ENCODE measurements at places on chromosomes 7 and 10. TPM values are rescaled to one million over a fixed set of nuclear protein-coding genes. Genes with fewer than 3 reads are reported as not detected.
A peak's percentile ranks its signal among the peaks of the same experiment; 100 is the strongest.

- peak; percentile 27 for DNase-seq
Observed at GRCh38 chr7:38932509-38933168, 23.6 kb upstream of the VPS41 start.

DNA sequence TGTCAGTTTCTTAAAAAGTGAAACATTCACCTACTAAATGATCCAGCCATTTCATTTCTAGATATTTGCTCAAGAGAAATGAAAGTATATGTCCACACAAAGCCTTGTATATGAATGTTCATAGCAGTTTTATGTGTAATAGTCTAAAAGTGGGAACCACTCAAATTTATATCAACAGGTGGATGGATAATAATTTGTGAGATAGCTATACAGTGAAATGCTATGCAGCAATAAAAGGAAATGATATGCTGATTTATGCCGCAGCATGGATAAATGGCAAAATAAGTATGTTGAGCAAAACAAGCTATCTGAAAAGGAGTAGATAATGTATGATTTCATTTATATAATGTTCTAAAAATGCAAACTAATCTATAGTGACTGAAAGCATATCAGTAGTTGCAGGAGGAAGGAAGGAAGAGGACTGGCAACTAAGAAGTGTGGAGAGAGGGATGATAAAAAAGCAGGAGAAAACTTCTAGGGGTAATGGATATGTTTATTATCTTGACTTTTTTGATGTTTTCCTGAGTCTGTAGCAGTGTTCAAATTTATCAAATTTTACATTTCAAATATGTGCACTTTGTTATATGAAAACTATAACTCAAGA, 80.6 kb downstream of the ABCB5 start:
- DNase-seq: no peak

DNA sequence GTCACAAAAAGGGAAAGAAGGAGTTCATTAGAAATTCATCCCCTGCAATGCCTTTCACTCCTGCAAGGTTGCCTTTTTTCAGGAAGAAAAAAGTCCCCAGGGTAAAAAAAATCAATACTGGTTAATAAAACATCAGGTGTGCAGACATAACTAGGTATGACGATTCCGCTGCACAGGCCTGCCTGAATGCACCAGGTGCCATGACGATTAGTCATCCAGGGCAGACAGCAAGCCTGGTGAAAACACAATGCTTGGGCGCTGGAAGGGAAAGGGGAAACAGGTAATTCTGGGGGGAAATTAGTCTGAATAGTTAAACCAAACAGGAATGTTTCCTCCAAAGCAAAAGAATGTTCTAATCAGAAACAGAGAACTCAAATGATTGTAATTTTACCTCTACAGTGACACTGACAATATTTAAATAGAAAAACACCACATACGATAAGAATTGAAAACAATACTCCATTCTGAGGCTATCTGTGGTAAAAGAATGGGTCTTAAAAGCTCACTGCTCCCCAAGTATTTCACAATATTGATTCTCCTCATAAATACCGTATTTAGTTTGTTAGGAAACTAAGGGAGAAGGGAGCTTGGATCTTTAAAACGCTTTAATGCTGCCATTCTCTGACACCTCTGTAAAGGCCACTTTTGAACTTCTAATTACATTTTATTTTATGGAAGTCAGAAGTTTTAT, 45.2 kb downstream of the VPS41 start:
- peak; percentile 54 for DNase-seq

Gene WASL
- 60.7 TPM for polyA plus RNA-seq

Gene VWA2
- polyA plus RNA-seq: 4.6 TPM

DNA sequence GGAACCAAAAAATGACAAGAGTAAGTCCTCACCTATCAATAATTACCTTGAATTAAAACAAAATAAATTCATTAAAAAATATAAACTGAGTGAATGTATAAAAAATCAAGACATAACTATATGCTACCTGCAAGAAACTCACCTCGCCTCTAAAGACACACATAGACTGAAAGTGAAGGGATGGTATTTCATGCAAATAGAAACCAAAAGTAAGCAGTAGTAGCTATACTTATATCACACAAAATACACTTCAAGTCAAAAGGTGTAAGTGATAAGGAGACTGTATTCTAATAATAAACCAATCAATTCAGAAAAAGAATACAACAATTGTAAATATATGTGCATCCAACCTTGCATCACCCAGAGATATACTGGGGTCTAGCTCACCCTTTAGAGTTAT, 332.6 kb downstream of the SH2D4B start:
- DNase-seq: no peak

DNA sequence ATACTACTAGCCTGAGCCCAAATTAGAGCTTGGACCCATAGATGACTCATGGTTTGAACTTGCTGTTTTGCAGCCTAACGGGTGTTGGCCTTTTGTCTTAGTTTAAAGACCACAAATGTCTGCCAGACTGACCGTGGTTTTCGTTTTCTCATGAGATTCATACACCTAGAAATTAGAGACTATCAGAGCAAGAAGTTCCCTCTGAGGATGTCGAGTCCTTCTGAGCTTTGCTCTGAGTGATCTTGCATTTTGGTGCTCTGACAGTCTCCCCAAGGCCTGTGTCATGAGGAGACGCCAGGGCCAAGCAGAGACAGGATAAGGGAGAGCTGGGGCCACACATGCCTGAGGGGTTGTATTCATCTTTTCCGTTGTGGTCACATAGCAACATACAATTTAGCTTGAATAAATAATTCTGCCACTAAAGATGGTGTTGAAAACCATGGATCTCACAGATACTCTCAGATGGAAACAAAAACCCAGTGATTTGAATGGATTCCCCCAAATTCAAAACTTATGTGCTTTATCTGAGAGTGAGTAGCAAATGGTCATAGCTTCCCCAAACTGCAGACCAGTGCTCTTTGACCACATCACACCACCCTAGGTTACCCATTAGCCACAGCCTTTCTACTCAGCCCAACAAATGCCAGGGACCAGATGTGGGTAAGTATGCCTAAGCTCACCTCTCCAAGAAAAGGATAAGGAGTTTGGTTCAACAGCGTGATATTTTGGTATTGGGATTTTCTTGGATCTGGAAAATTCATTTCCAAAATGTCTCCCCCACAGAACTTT, 762.0 kb upstream of the IGFBP3 start:
- no peak for DNase-seq

- DNase-seq: peak; percentile 27
Observed at GRCh38 chr7:94295850-94296249, 98.8 kb upstream of the COL1A2 start.

GRCh38 chr7:81869670-81870069, 99.8 kb upstream of the HGF start:
- DNase-seq: no peak

DNA sequence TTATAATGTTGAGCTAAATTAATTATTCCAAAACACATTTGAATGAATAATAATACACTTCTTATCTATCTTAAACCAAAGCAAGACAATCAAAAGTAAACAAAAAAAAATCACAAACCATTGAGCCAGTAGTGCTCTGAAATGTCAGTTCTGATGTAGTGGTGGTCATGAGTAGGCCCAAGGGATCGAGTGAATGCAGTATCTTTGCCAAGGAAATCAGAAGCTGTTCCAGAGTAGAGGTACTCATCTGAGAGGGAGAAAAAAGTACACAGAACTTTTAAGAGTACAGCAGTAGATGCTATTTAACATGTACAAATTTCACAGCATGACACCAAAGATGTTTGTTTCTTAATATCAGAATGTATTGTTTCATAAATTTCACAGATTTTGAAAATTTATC, 121.5 kb downstream of the SEMA3D start:
- no peak for DNase-seq

Gene RELN
- 5.0 TPM for polyA plus RNA-seq

Gene RET
- polyA plus RNA-seq: 20.1 TPM

- no peak for DNase-seq
Observed at GRCh38 chr7:157409753-157410727, 73.2 kb downstream of the DNAJB6 start.

GRCh38 chr7:11297126-11297625, 323.5 kb downstream of the PHF14 start:
- DNase-seq: no peak

DNA sequence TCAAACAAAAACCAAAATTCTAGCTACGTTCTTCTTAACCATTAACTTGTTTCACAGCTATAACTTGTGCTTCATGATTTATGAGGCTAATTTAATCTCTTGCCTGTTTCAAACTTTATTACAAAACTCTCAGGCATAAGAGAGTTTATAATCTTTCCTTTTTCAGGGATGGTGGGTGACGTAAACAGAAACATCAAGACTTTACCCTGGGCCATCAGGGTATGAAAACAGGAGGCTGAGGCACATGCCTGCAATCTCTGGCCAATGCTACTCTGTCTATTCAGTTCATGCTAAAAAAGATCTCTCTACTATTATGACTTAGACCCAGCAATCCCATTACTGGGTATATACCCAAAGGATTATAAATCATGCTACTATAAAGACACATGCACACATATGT, 55.9 kb upstream of the VWC2 start:
- DNase-seq: no peak

Gene PNLIPRP2
- polyA plus RNA-seq: 11.9 TPM
